Inflammatory macrophage (primary cell): ENCODE measurements at places on chromosomes 16 and 17.
A peak's percentile ranks its signal among the peaks of the same experiment; 100 is the strongest.

DNA sequence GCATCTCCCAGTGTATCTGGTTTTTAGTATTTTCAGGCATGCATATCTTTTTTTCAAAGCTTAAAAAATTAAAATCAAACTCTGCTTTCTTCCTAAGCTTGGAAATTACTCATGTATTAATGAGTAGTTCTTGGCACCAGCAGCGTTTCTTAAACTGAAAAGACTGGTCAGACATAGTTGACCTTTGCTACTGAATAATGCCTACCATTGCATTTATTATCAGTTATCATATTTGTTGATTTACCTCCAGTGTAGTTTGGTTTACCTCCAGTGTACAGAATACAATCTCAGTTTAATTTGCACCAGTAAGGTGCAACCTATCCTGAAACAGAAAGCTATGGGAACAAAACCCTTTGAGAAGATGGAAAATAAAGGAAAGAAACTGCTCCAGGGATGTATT is 34.5 kb upstream of the EVI2A start:
- DNase-seq = no peak

GRCh38 chr17:48577946-48578615 is at the start of gene HOXB4:
Gene HOXB4, minus strand, starts transcription at chr17:48578350. Its CDS starts 31 bp downstream, at chr17:48578319.
- peak; percentile 50 for DNase-seq

DNA sequence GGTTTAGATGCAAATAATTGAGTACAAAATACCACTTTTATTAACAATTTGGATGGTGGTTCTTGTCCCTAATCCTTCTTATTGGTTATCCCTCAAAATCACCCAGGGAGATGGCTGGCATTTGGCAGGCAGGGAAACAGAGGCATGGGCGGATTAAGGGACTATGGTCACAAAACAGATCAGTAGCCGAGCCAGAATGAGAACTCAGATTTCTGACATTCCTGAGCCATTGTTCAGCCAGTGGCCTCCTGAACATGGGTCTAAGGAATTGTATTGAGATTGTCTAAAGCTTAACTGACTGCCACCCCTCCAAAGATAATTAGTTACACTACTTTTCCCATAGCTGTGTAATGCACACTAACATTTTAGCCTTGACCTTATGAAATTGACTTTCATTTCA is 88.4 kb downstream of the CHD9NB start:
- DNase-seq = no peak

DNA sequence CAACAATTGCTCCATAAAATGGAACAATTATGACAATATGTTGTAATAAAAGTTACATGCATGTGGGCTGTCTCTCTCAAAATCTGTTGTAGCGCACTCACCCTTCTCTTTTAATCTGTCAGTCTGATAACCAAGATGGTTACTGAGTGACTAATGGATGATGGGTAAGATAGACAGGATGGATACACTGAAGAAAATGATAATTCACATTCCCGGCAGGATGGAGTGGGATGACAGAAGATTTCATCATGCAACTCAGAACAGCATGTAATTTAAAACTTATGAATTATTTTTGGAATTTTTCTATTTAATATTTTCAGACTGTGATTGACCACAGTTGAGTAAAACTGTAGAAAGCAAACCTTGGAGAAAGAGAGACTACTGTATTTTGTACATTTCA is 30.5 kb downstream of the CDH13 start:
- DNase-seq = no peak

GRCh38 chr16:64406770-64407181 is 715.1 kb downstream of the CDH11 start:
- no peak for DNase-seq

DNA sequence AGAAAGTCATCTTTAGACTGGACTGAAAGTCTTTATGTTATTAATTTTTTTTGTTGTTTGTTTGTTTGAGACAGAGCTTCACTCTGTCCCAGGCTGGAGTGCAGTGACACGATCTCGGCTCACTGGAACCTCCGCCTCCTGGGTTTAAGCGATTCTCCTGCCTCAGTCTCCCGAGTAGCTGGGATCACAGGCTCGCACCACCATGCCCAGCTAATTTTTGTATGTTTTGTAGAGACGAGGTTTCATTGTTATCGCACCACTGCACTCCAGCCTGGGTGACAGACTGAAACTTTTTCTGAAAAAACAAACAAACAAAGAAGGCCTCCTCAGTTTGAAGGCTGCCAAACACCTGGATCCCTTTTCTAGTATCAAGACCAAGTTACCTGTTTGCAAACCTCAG is 4.7 kb downstream of the BEAN1 start:
- no peak for DNase-seq

GRCh38 chr17:10117581-10118001 is 80.8 kb downstream of the GAS7 start:
- DNase-seq = peak; percentile 68

DNA sequence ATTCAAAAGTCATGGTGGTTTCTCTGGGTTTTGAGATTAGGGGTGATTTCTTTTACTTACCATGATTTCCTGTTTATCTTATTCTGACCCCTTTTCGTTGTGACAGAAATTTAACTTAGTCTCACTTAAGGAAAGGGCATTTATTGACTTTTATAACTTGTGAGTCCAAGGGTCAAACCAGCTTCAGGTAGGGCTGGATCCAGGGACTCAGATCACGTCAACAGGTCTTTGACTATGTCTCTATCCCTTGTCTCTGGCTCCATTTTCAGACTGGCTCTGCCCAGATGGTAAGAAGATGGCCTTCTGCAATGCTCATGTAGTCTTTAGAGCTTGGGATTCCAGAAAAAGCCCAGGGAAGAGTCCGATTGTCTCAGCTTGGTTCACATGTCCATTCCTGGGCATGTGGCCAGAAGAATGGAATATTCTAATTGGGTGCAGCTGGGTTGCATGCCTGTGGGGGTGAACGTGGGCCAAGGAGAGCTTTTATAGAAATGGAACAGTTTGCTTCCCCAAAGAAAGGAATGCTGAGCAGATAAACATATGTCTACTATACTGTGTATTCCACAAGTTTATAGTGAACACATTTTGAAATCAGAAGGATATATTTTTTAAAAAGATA is 13.4 kb downstream of the USP43 start:
- DNase-seq = no peak

DNA sequence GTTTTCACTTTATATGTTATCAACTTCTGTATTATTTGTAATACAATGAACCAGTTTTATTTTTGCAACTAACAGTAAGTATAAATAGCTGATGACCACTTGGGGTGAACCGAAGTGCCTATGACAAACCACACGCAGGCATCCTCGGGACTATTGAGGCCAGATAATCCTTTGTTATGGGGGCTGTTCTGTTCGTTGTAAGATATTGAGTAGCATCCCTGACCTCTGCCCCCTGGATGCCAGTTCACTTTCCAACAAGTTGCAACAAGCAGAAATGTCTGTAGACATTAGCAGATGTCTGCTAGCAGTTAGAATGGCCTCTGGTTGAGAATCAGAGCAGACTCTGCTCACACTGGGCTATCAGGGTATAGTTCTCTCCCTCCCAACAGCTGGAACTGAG is 277.0 kb downstream of the WWOX start:
- no peak for DNase-seq

DNA sequence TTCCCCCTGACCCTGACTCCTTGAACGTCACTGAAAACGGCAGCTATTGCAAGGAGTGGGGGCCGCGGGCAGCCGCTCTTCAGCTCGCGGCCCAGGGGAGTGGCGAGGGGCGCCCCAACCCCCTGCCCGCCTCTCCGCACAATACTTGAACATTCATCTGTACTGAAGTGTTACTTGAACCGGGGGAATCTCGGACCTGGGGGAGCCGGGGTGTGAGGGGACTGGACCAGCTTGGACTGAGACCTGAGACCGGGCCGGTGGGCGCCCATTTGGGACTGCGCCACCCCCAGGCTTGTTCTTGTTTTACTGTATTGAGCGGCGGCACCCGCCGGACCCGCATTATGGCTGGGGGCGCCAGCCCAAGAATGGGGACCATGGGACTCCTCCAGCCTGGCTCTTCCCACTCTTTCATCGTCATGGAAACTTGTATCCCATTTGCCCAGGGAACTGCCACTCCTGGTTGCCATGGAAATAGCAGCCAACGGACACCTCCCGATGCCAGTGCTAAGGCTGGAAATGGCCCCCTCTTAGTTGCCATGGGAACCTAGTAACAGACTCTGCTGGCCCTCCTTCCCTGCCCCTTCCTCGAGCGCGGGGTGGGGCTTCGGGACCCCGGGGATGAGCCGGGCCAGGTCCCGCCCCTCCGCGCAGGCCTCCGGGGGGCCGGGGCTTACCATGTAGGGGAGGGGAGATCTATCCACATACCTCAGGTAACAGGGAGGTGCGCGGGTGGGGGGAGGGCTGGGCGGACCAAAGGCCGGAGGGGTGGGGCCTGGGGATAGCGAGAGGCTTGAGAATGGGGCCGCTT is 805 bp upstream of the ORAI3 start:
- DNase-seq = peak; percentile 62

DNA sequence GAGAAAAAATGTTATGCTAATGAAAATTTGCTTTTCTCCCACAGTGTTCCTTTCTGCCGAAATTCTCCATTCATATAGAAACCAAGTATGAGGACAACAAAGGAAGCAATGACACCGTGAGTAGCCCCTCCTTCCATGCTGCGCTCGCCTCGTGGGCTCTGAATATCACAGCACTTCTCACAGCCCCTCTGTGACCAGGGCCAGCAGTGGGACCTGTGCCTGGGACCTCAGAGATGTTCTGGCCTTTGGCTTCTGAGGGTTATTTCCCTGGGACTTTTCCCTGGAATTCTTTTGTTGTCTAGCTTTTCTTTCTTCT is 139.6 kb upstream of the NOL11 start:
- DNase-seq = no peak

DNA sequence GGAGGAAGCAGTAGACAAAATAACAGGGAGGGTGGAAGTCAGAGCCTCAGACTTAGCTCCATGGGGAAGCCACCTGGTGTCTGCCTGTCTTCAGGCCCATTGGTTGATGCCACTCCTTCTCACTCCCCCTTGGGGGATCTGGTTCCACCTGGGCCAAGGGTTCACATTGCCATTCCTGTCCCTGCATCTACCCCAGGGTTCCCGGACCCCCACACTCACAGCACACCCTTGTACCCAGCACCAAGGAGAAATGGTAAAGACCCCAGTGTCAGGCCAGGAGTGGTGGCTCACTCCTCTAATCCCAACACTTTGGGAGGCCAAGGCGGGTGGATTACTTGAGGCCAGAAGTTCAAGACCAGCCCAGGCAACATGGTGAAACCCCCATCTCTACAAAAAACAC is 1.0 kb upstream of the CA7 start:
- DNase-seq = no peak

- DNase-seq = no peak
These were observed 9.3 kb downstream of the PGAP3 start for GRCh38 chr17:39678340-39679116.

- DNase-seq = no peak
These were observed 96.8 kb downstream of the PGS1 start for GRCh38 chr17:78475211-78475610.

GRCh38 chr17:78925662-78926555 is 722 bp upstream of the TIMP2 start:
- DNase-seq = peak; percentile 96

DNA sequence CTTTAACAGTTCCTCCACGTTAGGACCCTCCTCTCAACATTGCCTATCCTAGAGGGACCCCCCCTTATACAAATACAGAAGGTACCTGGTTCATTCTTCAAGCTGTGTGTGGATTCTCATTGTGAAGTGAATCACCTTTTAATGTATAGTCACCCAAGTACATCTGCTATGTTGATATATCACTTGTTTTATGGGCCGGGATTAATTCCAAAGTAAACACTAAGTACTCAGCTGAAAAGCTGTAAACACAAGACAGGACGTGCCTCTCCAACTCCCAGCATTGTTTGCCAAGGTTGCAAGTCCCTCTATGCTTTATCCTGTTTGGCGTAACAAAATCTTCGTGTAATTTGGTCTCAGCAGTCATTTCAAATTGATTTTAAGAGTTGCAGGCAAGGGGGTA is 123.6 kb downstream of the RBFOX1 start:
- no peak for DNase-seq

GRCh38 chr16:61324044-61324443 is 712.2 kb downstream of the CDH8 start:
- no peak for DNase-seq

- DNase-seq = no peak
These were observed 34.8 kb downstream of the IRX5 start for GRCh38 chr16:54965464-54965863.

DNA sequence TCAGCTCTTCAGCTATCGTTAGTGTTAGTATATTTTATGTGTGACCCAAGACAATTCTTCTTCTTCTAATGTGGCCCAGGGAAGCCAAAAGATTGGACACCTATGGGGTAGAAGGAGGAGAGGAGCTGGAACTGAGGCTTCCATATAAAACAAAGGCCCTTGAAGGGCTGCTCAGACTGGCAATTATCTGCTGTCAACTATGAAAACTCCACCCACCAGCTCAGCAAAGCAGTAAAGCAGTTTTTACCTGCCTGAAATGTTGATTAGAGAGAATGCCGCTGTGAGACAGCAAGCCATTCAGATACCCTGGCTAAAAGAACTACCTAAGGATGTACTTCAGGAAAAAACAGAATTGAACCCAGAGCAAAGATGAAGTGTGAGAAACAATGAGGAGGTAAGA is 45.9 kb upstream of the GNAO1 start:
- no peak for DNase-seq

DNA sequence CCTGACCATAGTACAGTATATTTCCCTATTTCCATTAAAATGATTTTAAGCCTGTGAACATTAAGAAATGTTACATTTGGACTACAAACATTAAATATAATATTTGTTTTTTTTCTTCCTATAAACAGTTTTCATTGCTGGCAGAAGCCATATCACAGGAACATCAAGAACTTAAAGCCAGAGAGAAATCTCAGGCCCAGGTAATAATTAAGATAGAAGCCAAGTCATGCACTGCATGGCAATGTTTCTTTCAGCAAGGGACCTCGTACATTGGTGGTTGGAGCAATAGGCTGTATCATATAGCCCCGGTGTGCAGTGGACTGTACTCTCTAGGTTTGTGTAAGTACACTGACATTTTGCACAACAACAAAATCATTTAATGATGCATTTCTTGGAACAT is 30.1 kb downstream of the CEP95 start:
- no peak for DNase-seq

GRCh38 chr17:4204710-4205173 is 59.0 kb downstream of the ANKFY1 start:
- DNase-seq = no peak

- no peak for DNase-seq
These were observed 41.4 kb upstream of the CLEC18A start for GRCh38 chr16:69909760-69910159.
